Stimulated activated naive B cell treated with anti-CD40 and anti-IgM and Interleukin-4, amounts not matched to agents 10 μg/mL and 1 μg/mL and 100 μg/mL, for 72 hours (primary cell): ENCODE measurements at places on chromosomes 6 and 20.

- no peaks in the 10 kb centered on the region for H3K4me1 ChIP-seq
- H3K4me3 ChIP-seq: no peak overlapping the region
- no peak overlapping the region for H3K27ac ChIP-seq
These were observed 124.3 kb downstream of the GRM1 start for GRCh38 chr6:146153040-146153758.

GRCh38 chr6:153051801-153052200 lies 49.3 kb upstream of the MTRF1L start:
- no peaks in the 10 kb centered on the region for H3K4me1 ChIP-seq
- no peak overlapping the region for H3K4me3 ChIP-seq
- no peak overlapping the region for H3K27ac ChIP-seq
- H3K36me3 ChIP-seq: no peaks in the 10 kb centered on the region
- peaks cover 11% of the 10 kb centered on the region for H3K27me3 ChIP-seq
- DNase-seq: no peak

- no peak overlapping the region for H3K4me3 ChIP-seq
- H3K36me3 ChIP-seq: no peaks in the 10 kb centered on the region
- H3K27ac ChIP-seq: no peak overlapping the region
- no peak for DNase-seq
- H3K4me1 ChIP-seq: no peaks in the 10 kb centered on the region
These were observed 48.6 kb downstream of the TPD52L1 start for GRCh38 chr6:125201961-125202729.

GRCh38 chr6:34272013-34272926 lies 23.5 kb upstream of the SMIM29 start:
- no peak overlapping the region for H3K27ac ChIP-seq
- peaks cover 53% of the 10 kb centered on the region for H3K4me1 ChIP-seq
- DNase-seq: peak; percentile 21
- H3K4me3 ChIP-seq: peak overlapping the region; percentile 73

DNA sequence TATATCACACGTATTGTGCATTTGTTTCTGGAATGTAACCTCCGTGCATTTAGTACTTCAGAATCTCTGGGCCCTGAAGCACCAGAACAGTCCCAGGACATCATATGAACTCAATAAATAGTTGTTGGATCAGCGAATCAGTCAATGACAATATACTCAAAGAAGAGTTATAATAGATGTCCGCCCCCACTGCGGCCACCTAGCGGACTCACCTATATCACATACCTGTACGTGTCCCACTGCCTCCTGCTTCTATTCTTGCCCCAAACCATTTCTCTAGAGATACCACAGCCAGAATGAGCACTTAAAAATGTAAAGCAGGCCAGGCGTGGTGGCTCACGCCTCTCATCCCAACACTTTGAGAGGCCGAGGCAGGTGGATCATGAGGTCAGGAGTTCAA lies 73.9 kb downstream of the DCDC2 start:
- no peak for DNase-seq
- no peak overlapping the region for H3K4me3 ChIP-seq
- H3K27ac ChIP-seq: no peak overlapping the region
- no peaks in the 10 kb centered on the region for H3K4me1 ChIP-seq
- no peaks in the 10 kb centered on the region for H3K36me3 ChIP-seq

GRCh38 chr6:101650402-101651100 lies 257.0 kb downstream of the GRIK2 start:
- H3K27me3 ChIP-seq: no peaks in the 10 kb centered on the region
- no peak for DNase-seq
- no peaks in the 10 kb centered on the region for H3K4me1 ChIP-seq

- H3K27ac ChIP-seq: peak overlapping the region; percentile 98
- H3K4me1 ChIP-seq: peaks cover 51% of the 10 kb centered on the region
- H3K4me3 ChIP-seq: peak overlapping the region; percentile 67
- DNase-seq: peak; percentile 79
- H3K27me3 ChIP-seq: no peaks in the 10 kb centered on the region
- peaks cover 8% of the 10 kb centered on the region for H3K36me3 ChIP-seq
These were observed 58.2 kb upstream of the IL20RA start for GRCh38 chr6:137102851-137103492.

DNA sequence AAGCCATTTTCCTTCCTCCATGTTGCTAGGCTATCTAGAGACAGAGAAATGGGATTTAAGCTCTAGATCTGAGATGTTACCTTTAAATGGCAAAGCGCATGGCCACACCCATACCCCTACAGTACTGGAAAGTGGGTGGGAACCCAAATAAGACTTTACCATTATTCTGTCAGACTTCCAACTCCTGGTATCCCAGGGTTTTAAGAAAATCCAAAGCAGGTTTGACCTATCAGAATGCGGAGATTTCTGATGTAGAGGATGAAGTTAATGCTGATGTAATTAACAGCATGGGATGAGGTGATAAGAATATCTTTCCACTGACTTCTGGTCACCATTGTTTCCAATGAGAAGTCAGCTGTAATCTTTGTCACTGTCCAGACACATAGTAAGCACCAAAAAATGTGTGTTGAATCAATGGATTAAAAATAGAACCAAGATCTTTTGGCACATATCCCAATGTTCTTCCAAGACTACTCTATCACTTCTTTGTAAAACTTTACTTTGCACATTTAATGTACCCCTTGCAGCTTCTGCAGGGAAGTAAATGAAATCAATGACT lies 140.8 kb upstream of the INSM1 start:
- no peaks in the 10 kb centered on the region for H3K4me1 ChIP-seq
- H3K36me3 ChIP-seq: no peaks in the 10 kb centered on the region
- peaks cover 17% of the 10 kb centered on the region for H3K27me3 ChIP-seq

GRCh38 chr6:10624836-10625235 lies 69.6 kb downstream of the C6orf52 start:
- peaks cover 6% of the 10 kb centered on the region for H3K4me1 ChIP-seq
- peaks cover 64% of the 10 kb centered on the region for H3K36me3 ChIP-seq
- DNase-seq: no peak
- no peaks in the 10 kb centered on the region for H3K27me3 ChIP-seq
- H3K27ac ChIP-seq: no peak overlapping the region
- H3K4me3 ChIP-seq: no peak overlapping the region

- no peaks in the 10 kb centered on the region for H3K27me3 ChIP-seq
- H3K4me1 ChIP-seq: peaks cover 78% of the 10 kb centered on the region
- H3K36me3 ChIP-seq: peaks cover 52% of the 10 kb centered on the region
- peak overlapping the region; percentile 97 for H3K27ac ChIP-seq
These were observed 1.1 kb upstream of the PBX2 start for GRCh38 chr6:32190911-32191677.

GRCh38 chr6:120392941-120393340 lies 941.3 kb downstream of the TBC1D32 start:
- no peak for DNase-seq
- H3K36me3 ChIP-seq: no peaks in the 10 kb centered on the region
- no peaks in the 10 kb centered on the region for H3K27me3 ChIP-seq

GRCh38 chr6:50586331-50586675 lies 127.0 kb upstream of the TFAP2D start:
- no peak overlapping the region for H3K27ac ChIP-seq
- H3K4me1 ChIP-seq: no peaks in the 10 kb centered on the region
- no peaks in the 10 kb centered on the region for H3K27me3 ChIP-seq
- no peak for DNase-seq

GRCh38 chr6:14583826-14584225 lies 466.3 kb downstream of the CD83 start:
- H3K27me3 ChIP-seq: no peaks in the 10 kb centered on the region
- peaks cover 16% of the 10 kb centered on the region for H3K4me1 ChIP-seq
- DNase-seq: no peak

GRCh38 chr20:10947726-10948125 lies 273.9 kb upstream of the JAG1 start:
- no peak overlapping the region for H3K27ac ChIP-seq
- H3K4me3 ChIP-seq: no peak overlapping the region
- no peaks in the 10 kb centered on the region for H3K4me1 ChIP-seq
- no peaks in the 10 kb centered on the region for H3K27me3 ChIP-seq
- no peak for DNase-seq

GRCh38 chr6:92469186-92469828 lies 950.1 kb downstream of the EPHA7 start:
- no peaks in the 10 kb centered on the region for H3K36me3 ChIP-seq
- H3K4me3 ChIP-seq: no peak overlapping the region
- no peaks in the 10 kb centered on the region for H3K4me1 ChIP-seq
- no peak overlapping the region for H3K27ac ChIP-seq
- no peaks in the 10 kb centered on the region for H3K27me3 ChIP-seq

- no peak overlapping the region for H3K4me3 ChIP-seq
- H3K4me1 ChIP-seq: peaks cover 19% of the 10 kb centered on the region
- peaks cover 7% of the 10 kb centered on the region for H3K27me3 ChIP-seq
- DNase-seq: no peak
- H3K36me3 ChIP-seq: no peaks in the 10 kb centered on the region
- H3K27ac ChIP-seq: no peak overlapping the region
These were observed 102.2 kb downstream of the RNF144B start for GRCh38 chr6:18489335-18489734.

- H3K27me3 ChIP-seq: no peaks in the 10 kb centered on the region
- H3K36me3 ChIP-seq: peaks cover 21% of the 10 kb centered on the region
- H3K4me1 ChIP-seq: no peaks in the 10 kb centered on the region
These were observed 107.2 kb downstream of the MMS22L start for GRCh38 chr6:97175806-97176205.

- peaks cover 27% of the 10 kb centered on the region for H3K36me3 ChIP-seq
- DNase-seq: no peak
- H3K4me3 ChIP-seq: no peak overlapping the region
- no peaks in the 10 kb centered on the region for H3K27me3 ChIP-seq
- no peak overlapping the region for H3K27ac ChIP-seq
- H3K4me1 ChIP-seq: no peaks in the 10 kb centered on the region
These were observed 40.1 kb downstream of the ZBTB2 start for GRCh38 chr6:151351146-151351700.

DNA sequence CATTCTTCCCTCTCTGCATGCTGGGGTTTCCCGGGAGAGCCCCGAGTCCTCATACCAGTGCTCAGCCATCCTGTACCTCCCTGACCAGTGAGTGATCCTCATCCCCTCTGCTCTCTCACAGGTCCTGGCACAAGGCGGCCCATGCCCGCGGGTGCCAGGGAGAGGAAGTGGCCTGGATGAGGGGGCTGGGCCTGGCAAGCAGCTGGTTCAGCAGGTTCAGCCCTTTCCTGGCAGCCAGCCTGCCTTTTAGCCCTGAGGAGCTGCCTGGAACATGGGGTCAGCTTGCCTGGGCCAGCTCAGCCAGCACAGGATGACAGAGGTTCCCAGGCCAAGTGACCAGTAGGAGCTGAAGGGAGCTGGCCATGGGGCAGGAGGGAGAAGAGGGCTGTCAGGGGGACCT lies 10.9 kb downstream of the MOCS1 start:
- H3K36me3 ChIP-seq: no peaks in the 10 kb centered on the region
- no peak for DNase-seq
- H3K27me3 ChIP-seq: peaks cover 19% of the 10 kb centered on the region
- H3K4me3 ChIP-seq: no peak overlapping the region
- H3K27ac ChIP-seq: peak overlapping the region; percentile 56
- H3K4me1 ChIP-seq: no peaks in the 10 kb centered on the region
